ENCODE measurements at places on chromosomes 13 and 19.

DNA sequence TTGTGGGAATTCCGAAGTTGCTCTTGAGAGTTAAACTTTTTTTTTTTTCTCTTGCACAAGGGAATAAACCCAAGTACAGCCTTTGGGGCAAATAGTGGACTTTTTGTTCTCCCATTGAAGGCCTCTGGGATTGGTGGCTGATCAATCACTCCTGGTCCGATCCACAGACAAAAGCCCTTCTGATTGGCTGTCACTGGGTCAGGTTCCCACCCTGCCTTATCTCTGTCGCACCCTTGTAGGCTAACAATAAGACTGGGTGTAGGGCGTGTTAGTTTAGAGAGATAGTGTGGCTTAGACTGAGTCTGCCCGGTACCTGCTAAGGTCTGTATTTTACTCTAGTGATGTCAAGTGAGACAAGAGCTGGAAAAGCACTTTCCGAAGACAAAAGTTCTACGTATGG, 380.8 kb downstream of the NDFIP2 start:
- DNase-seq = no peak

DNA sequence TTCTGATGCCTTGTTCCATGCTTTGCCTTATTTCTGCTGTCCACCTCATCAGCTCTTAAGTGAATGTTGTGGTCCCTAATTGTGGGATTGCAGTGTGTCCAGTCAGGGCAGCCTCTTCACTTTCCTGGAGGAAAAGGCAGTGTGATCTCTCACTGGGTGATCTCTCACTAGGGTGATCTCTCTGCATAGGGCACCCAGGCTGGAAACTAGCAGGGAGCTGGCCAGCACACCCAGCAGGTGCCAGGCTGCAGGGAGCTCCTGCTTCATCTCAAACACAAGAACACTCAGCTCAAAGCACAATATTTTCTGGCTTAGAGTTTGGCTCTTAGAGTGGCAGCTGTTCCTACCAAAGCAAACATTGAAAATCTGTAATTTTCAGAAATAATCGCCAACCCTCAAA, 36.5 kb upstream of the TSHZ3 start:
- DNase-seq = no peak

DNA sequence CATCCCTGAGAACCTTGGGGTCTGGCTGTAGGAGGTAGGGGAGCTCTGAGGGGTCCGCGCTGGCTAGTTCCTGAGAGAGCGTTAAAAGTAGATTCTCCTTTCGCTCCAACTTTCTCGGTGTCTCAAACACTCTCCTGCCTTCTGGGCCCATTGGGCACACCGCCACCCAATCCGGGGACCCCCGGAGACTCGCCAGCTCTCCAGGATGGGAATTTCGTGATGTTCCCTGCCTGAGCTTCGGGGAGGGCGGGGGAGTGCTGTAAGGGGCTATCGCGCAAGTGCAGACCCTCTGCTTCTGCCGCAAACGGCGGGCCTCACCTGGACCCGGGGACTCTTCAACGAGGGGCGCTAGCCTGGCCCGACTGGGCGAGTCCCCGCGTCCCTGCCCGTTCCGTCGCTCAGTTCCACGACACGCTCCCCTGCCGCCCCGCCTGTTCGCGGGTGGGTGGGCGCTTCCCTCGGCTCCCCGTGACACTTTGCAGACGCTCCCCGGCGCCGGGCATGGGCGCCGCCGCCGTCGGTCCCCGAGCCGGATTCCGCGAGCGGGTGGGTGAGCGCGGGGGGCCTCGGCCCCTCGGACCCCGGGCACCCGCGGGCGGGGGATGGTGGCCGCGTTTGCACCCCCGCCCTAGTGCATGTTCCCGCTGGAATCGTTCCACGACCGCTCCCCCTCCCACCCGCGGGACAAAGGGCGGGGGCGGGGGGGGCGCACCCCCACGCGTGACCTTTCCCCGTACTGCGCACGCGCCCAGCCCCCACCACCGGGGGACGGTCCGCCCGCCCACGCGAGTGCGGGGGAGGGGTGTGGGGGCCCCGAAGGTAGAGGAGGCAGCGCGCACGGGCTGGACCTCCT, at the start of gene CCDC106:
CCDC106 (plus strand) TSS at position 481 of the 853 bp plus-strand sequence. CDS start 835 bp downstream, outside the sequence.
- peak; percentile 50 for DNase-seq

DNA sequence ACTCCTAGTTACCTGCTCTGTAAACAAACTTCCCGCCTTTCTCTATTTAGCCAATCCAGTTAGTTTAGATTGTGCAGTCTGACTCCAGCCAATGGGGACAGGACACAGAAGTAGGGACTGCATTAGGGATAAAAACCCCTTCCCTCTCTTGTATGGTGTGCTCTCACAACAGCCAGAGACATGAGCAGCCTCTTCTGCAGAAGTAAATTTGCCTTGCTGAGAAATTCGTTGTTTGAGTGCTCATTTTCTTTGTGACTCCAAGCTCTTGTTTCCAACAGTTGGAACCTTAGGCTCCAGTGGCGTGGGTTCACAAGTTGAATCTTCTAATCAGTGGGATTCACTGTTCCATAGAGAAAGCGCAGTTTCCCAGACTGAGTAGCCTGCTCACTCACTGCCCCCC, 66.1 kb downstream of the ZNF93 start:
- DNase-seq = no peak

DNA sequence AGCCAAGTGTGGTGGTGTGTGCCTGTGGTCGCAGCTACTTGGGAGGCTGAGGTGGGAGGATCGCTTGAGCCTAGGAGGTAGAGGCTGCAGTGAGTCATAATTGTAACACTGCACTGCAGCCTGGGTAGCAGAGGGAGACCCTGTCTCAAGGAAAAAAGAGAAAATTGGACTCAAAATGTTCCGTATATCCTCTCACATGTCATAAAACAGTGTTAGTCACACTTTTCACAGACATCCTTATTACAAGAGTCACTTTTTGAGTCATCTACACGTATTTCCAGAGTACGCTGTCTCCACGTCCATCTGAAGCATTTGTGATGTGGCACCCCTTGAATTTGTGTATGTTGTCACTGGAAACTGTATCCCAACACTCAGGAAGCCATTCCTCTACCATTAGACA, 133.0 kb downstream of the SIPA1L3 start:
- DNase-seq = no peak

DNA sequence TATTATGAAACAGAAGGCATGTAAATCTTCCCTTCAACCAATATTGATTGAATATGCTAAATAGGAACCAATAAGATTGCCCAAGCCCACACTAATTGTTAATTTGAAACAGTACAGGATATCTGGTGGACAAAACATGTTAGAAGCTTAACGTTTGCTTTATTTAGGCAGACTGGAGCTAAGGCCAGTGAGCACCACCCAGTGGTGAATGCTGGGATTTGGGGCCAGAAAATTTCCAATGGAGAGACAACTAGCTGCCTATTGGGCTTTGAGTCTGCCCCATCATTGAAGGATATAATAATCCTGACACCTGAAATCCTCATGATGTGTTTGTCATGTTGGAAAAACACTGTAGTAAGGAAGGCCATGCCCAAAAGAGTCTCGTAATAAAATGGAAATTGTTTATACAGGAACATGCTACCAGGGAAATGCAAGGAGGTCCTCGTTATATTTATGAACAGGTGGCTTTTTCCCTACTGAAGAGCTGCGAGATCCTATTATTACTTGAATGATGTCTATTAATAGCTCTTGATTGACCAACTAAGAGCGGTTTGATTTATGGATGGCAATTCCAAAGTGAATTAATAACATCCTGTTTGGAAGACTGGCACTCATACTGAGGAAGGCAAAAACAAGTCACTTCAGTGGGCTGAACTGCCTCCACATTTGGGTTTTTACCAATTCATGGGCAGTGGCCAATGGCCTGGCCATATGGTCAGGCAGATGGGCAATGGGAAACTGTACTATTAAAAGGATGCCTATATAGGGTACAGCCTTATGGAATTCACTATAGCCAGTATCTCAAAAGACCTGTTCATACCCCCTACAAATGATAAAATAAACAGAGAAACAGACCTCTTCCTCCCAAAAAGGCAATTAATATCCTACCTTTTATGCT, 8.7 kb downstream of the SIGLECL1 start:
- DNase-seq = peak; percentile 36

DNA sequence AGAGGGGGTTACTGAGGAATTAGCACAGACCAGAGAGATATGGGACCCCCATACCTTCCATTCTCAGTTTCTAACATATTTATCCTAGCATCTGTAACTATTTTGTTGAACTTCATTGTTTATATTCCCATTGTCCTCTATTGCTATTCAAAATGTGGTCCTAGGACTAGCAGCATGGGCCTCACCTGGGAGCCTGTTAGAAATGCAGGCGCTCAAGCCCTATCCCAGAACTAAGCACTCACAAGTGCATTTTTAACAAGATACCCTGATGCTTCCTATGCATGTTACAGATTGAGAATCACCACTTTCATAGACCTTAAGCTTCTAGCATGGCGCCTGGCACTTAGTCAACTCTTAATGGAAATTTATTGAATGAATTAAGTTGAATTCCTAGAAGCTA, 58.3 kb upstream of the TDRD3 start:
- DNase-seq = no peak

GRCh38 chr13:27635266-27635665, 13.6 kb downstream of the POLR1D start:
- DNase-seq = no peak

DNA sequence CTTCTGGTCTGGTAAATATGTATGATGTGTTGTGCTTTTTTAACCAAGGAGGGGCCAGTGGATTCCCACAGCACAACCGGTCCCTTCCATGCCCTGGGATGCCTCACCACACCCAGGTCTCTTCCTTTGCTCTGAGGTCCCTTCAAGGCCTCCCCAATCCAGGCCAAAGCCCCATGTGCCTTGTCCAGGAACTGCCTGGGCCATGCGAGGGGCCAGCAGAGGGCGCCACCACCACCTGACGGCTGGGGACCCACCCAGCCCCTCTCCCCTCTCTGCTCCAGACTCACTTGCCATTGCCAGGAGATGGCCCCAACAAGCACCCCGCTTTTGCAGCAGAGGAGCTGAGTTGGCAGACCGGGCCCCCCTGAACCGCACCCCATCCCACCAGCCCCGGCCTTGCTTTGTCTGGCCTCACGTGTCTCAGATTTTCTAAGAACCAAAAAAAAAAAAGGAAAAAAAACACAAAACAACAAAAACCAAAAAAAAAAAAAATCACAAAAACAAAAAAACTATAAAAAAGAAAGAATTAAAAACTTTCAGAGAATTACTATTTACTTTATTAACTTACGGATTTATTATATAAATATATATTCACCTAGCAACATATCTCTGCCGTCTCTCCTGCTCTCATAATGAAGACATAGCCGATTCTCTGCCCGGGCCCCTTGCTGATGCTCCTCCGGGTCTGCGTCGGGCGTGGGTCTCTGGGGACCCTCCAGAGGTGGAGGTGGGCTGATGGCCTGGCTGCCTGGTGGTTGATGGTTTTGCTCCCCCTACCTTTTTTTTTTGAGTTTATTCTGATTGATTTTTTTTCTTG, 14.4 kb downstream of the CAPN12 start:
- peak; percentile 75 for DNase-seq

DNA sequence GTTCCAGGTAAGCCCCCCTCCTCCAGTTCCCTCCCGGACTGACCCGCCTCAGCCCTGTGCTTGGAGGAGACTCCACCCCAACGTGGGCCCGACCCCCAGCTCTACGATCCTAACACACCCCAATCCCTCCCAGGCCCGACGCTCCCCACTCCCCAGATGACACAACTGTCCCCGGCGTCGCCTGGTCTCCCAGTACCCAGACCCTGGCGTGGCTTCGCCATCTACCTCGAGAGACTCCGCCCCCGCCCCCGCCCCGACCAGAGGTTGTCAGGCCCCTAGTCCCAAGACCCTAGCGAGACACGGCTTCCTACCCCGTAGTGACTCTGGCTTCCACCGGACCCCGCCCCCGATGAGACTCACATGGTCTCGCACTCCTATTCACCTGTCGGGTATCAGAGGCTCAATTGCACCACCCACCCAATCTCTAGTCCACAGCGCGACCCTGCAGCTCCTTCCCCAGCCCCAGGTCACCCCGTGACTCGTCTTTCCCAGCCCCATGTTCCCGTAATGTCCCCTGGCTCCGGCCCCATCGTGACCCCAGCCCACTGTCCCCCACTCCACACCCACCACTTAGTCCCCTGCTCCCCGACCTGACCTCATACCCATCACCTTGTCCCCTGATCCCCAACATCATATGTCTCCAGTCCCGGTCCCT, 2.9 kb downstream of the CD37 start:
- DNase-seq = no peak

DNA sequence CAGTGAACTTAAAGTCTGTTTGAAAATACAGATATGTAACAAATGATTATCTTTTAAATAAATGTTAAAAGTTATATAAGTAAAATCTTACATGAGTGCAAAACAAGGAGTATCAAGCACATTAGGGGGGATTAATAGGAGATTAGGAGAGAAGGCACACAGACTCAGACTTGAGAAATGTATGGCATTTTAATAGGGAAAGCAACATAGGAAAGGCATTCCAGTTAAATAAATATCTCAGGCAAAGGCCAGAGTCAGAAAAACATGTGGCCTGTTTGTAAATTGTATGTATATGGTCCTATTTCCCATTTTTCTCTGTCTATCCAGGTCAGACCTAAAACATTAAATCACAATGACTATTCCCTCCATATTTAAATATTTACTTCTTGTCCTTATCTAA, 462.7 kb downstream of the GPC6 start:
- no peak for DNase-seq

DNA sequence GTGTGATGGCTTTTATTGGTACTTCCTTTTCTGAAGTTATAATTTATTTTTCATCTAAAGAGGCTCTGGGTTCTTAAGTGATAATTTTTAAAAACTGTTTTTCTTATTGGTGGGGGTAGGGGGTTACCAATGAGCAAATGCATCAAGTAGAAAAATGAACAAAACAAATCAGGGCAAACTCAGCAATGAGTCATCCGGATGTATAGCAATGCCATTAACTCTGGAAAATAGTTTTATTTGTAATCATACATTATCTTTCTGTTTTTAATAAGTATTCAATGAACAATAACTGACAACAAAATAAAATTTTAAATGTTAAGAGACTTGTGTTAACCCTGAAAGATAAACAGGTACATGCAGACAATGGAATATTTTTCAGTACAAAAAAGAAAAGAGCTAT, 67.6 kb downstream of the UFM1 start:
- DNase-seq = no peak

DNA sequence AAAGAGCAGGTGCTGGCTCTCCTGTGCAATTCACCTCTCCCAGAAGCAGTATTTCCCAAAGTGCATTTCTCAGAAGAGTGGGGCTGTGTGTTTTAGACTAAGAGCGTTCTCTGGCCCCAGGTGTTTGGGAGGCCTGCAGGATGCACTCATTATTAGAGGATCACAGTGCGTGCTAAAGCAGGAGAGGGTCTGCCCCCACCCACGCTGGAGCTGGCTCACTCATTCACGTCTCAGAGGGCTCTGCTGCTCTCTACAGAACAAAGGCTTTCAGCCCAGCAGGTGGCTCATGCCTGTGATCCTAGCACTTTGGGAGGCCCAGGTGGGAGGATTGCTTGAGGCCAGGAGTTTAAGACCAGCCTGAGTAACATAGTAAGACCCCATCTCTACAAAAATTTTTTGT, 756.7 kb downstream of the UQCRFS1 start:
- DNase-seq = no peak

- DNase-seq = no peak
Measured at GRCh38 chr13:52850396-52851136, 2.1 kb upstream of the PCDH8 start.

Data from CD4-positive, alpha-beta T cell treated with Interferon alpha-2 for 1 hour (primary cell).